ENCODE measurements at places on chromosomes 7 and 10.

DNA sequence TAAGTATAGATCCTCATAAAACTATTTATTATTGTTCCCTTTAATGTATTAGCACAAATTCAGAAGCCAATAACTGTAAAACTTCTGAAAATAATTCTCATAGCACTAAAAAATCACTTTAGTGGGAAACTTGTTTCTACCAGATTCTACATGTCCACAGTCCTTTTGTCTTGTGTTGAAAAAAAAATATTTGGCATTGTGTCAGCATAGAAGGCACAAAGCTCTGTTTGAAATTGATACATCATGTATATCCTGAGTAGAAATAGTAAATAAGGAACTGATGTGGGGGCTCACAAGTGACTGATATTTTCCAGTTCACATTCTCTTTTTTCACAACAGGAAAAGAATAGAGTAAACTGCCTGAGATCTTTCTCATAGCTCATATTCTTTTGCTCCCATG is 134.6 kb downstream of the GRM3 start:
- no peak for DNase-seq

- no peak for DNase-seq
Observed at GRCh38 chr10:80590585-80591125, 53.0 kb downstream of the SH2D4B start.

GRCh38 chr7:126440542-126440941 is 812.2 kb downstream of the GRM8 start:
- DNase-seq: no peak

DNA sequence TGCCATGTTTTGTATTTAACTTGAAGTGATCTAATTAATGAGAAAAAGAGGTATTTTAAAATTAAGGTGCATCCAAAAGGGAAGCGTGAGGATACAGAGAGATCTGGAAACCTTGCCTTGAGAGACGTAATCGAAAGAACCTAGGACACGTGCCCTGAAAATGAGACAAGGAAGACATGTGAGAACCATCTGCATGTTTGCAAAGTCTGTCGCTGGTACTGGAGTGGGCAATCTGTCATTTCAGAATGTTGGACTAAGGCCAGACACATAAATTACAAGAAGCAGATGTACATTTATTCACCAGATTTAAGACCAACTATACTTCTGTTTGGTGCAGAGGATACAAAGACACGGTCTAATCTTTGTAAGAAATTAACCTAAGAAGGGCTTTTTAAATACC is 9.2 kb downstream of the AGR2 start:
- DNase-seq: no peak

GRCh38 chr10:43039624-43040481 is 37.0 kb upstream of the RET start:
- peak; percentile 19 for DNase-seq
